CD14-positive monocyte (primary cell): ENCODE measurements at places on chromosomes 2 and 18.

DNA sequence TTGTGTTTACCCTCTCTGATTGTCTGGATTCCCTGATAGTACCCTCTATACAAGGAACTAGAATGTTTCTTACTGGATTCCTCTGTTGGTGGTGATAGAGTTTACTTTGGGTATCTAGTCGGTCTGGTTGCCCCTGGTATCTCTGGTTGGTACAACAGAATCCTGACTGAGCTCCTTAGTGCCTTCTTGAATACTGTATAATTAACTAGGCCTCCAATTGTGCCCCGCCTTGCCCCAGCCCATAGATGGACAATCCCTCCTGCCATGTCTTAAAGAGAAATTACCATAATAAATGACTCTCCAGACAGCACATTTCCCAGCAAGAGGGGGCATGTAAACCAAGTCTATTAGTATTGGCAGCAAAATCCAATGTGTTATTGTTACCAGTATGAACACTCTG lies 2.3 kb downstream of the SCN1A start:
- no peak for DNase-seq

GRCh38 chr18:21242780-21243401 lies 859 bp downstream of the GREB1L start:
- no peak for DNase-seq

GRCh38 chr2:229370509-229370908 lies 99.4 kb upstream of the PID1 start:
- DNase-seq: no peak

DNA sequence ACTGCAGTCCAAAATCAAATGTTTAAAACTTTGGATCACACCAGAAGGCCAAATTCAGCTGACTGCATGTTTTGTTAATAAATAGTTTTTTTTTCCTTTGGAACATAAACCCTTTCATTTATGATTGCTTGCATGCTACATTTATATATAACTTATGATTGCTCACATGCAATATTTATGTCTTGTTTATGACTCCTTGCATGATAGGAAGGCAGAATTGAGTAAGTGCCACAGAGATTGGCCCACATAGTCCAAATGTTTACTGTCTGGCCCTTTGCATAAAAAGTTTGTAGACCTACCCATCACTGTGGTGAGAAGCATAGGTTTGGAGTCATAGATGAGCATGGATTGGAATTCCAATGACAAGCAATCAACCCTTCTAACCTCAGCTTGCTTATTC lies 30.8 kb downstream of the WDFY1 start:
- DNase-seq: no peak

- DNase-seq: no peak
Measured at GRCh38 chr2:174344716-174345461, 10.1 kb downstream of the SP9 start.

- DNase-seq: no peak
Measured at GRCh38 chr2:3034856-3035255, 342.8 kb downstream of the EIPR1 start.

- no peak for DNase-seq
Measured at GRCh38 chr2:42456126-42456839, 37.5 kb downstream of the KCNG3 start.

DNA sequence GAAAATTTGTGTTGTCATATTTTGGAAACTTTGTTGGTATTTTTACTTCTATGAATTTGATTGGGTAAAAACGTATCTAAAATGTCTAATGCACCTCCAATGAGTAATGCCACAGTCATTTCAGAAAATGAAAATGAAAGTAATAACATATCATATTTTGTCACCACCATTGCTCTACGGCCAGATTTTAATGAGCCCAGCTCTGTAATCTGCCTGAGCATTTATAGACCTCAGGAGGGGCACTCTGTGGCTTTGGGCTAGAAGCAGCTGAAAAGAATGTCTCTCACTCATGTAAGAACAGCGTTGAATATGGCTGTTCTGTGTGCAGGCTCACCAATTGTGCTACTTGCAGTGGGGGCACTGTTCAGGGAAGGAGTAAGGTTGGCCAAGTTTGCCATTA lies 32.7 kb upstream of the ABCA12 start:
- DNase-seq: no peak

DNA sequence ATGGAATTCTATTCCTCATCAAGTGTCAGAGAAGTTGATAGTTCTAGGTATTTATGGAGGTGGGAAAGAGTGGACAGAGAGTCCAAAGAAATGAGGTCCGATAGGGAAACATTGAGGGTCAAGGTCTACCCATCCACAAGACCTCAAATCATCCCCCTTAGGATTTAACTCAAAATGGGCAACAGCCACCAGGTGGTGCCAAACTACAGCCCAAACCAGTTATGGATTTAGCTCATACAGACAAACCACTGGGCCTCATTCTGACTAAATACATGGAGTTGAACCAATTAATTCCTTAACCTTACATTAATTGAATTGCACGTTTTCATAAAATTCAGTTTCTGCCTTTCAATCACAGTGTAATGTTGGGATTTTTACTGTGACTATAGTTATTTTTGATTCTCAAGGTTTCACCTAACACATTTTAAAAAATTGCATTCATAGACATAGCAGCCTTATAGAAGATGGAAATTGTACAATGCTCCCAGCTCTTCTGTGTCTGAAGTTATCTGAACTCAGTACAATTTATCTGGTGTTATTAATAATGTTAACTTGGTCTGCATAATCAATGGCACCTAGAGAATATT lies 98.2 kb upstream of the HNMT start:
- DNase-seq: peak; percentile 10

DNA sequence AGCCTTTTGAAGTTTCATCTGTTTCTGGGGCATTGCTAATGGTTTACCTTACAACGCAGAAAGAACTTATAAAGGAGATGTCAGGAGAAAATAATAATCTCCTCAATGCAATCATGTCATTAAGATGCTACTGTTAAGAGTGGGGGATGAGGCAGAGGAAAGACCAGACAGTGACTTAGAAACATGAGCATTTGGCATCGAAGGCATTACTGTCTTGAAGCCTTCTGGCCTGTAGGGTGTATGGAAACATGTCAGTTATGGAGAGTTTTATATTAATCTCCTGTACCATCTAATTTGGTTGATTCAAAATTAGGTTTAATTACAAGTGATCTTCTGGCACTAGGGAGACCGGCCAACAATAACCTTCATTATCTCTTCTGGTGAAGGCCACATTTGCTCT lies 32.5 kb downstream of the CDC42EP3 start:
- DNase-seq: no peak

DNA sequence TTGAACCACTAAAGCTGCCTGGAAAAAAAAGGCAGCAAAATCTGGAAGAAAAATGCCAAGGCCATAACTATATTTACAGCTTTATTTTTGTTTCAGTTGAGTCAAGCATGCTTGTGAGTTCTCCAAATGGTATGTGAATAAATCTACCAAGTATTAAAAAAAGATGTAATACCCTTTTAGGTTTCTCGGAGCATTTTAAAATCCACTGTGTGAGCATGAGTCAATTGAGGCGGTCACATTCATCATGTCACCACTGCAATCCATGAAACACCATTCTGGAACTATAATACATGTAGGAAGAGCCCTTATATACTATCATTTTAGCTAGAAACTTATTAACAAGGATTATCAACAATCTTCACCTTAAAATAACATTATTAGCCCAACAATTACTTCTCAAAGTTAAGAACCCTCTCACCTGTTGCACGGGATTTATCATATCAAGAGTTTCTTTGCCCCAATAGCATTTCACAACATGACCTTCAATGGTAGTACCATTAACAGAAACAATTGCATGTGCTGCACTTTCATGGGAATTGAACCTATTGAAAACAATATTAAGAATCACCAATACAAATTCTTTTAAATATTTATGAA lies 24.2 kb upstream of the C2orf42 start:
- DNase-seq: no peak

DNA sequence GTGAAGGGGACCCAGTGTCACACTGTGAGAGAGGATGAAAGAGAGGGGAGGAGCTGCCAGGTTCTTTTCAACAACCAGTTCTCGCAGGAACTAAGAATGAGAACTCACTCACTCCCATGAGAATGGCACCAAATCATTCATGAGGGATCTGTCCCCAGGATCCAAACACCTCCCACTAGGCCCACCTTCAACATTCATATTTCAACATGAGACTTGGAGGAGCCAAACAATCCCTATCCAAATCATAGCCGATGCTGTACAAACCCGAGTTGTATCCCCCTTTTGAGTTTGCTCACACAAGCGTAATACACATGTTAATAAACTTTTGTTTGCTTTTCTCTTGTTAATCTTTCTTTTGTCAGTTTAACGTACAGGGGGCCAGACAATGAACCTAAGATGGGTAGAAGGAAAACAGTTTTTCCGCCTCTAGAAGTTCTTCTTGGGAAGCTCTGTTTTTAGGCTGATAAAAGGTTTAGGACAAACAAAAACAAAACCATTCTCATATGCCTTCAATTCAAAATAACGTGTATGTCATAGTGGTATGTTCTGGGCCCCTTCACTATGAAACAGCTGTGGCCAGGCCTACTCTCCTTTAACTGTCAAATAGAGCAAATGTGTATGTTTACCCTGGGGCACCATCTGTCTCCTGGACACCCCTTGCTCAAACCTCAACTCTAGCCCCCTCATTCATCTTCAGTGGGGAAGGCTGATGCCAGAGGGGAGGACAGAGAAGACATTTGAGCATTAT lies 9.1 kb upstream of the TMEM37 start:
- DNase-seq: no peak

- DNase-seq: no peak
Measured at GRCh38 chr2:85605406-85606115, 3.1 kb upstream of the TMEM150A start.

GRCh38 chr2:201572846-201573508 lies 70.3 kb downstream of the TMEM237 start:
- DNase-seq: peak; percentile 30

DNA sequence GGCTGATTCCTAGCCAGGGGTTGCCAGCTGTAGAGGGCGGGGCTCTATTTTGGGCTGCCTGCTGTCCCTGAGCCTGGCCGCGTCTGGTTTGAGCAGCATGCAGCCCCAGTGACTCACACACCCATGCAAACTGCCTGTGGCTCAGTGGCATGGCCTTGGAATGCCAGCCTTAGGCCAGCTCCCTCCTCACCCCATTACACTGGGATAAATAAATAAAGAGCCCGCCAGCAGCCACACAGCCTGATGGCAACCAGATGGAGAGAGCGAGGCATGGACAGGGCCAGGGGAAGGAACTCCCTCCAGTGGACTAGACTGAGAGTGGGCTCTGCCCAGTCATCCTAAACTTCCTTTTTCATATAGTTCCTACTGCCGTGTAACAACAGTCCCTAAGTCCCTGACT lies 18.3 kb downstream of the NHEJ1 start:
- peak; percentile 19 for DNase-seq

DNA sequence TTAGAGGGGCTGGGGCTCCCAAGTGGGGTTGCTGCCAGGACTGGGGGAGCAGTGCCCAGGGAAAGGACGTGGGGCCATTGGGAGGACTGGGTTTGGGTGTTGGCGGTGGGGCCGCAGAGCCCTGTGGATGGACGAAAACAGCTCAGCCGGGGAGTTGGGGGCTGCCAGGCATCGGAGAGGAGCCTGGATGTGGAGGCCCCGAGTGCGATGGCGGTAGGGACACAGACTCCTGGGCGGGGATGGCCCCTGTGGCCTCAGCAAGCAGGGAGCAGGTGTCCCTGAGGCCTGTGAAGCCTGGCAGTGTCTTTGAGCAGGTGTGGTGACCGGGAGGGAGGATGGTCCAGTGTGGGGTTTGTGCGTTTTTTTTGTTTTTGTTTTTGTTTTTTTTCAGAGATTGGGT lies 13.3 kb downstream of the CTDP1 start:
- no peak for DNase-seq

- peak; percentile 25 for DNase-seq
Measured at GRCh38 chr2:201580486-201580885, 62.8 kb downstream of the TMEM237 start.

GRCh38 chr2:240319221-240319854 lies 116.1 kb upstream of the GPC1 start:
- no peak for DNase-seq

DNA sequence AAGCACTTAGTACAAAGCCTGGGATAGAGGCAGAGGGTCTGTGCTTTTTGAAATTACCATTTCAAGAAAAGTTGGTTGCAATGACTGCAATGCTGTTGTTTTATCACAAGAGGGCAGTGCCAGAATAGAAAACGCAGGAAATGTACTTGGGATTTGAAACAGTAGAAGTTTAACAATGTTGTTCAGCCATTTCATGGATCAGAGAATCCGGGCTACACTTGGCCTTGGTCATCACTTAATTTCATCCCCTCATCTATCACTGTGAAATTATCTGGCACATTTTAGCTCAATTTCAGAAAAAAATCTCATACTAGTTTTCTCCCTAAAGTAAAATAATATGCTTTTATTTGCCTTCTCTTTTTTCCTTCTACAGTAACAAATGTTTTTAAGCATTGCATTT lies 70.8 kb downstream of the RAPGEF4 start:
- DNase-seq: peak; percentile 13

- DNase-seq: no peak
Measured at GRCh38 chr2:227942021-227942420, 70.6 kb downstream of the DAW1 start.

DNA sequence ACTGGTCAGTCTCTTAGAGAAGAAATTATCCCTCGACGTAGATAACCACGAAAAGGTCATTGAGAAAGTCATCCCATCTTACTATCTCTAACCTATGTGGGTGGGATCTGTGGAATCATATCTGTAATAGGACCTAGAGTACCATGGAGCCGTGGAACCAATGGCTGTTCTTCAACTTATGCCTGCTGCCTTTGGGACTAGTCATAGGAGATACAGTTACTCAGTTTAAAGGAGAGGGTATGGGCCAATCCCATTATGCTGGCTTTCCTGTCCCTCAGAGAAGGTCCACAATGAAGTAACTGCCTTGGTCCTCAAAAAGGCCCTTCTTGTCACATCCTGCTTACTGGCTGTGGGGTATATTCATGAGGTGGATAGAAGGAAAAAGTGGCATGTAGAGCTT lies 77.5 kb downstream of the FEZ2 start:
- DNase-seq: no peak

DNA sequence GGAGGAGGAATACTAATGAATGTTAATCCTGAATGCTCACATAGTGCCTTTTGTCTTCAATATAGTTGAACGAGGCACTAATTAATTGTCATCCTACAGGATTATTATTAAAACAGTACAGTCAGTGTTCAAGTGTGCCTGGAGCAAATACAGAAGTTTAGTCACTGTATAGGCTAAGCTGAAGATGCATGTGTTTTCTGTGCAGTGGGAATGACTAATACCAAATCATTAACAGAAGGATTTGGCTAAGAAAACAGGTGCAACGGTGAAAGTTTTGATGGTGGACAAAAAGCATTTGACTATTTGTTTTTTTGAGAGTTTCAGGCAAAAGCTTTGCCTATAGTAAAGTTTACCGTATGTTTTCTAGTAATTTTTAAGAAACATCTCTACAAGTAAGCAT lies 62.8 kb downstream of the DCC start:
- no peak for DNase-seq

DNA sequence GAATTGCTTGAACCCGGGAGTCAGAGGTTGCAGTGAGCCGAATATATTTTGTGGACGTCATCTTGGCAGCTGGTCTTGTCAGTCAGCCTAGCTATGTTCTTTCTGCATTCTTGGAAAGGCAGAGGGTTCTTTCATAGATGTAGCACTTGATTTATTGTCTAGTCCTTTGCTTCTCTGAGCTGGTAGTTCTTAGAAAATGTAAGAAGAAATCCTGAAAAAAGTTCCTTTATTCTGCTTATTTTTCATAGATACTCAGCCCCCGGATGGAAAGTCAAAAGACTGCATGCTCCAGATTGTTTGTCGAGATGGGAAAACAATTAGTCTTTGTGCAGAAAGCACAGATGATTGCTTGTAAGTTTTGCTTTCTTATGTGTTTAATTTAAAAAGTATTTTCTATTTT lies 21.3 kb downstream of the PLEKHB2 start:
- no peak for DNase-seq
